ENCODE measurements at places on chromosomes 3 and 15.

- DNase-seq, result peak; percentile 66
Observed at GRCh38 chr3:196537319-196537984, 22.3 kb upstream of the SMCO1 start.

DNA sequence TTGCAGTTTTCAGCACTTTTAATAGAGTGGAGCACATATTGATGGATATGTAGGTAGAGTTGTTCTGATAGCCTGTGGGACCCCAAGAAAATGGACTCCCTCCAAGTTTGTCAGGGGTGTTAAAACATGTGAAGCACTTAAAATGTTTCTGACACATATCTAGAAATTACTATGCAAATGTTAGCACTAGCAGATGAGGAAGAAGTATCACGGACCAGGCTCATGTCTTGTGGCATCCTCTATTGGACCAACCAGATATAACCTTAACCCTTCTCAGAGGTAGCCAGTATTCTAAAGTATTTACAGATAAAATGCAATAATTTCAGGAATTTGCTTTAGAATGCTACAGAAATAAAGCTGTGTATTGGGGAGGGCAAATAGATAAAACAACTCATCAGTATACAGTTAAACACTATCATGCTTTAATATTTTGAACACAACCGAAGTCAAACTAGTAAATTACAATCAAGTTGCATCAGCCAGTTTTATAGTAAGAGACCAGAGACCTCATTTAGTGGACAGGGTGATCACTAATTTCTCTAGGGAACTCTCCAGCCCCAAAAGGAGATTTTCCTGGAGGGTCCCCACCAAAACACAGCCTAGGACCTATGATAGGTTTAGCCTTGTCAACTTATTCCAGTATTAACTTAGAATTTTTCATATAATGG lies 57.2 kb upstream of the FBN1 start:
- DNase-seq, result no peak

DNA sequence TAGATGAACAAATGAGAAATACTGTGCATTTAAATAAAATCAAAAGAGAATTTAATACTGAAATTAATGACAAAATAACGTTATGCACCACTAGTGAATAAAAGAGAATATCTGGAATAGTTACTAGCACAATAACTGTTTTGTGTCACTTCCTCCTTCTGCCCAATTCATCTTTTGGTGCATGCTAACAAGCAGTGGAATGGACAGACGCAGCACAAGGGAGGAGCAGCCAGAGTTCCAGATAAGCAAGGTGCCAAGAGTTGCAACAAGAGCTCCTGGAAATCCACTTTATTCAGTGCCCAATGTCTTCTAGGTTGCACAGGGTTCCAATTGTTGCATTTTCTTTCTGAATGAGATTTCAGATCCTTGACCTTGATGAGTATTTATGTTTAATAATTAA lies 66.5 kb upstream of the PLXND1 start:
- DNase-seq, result no peak

DNA sequence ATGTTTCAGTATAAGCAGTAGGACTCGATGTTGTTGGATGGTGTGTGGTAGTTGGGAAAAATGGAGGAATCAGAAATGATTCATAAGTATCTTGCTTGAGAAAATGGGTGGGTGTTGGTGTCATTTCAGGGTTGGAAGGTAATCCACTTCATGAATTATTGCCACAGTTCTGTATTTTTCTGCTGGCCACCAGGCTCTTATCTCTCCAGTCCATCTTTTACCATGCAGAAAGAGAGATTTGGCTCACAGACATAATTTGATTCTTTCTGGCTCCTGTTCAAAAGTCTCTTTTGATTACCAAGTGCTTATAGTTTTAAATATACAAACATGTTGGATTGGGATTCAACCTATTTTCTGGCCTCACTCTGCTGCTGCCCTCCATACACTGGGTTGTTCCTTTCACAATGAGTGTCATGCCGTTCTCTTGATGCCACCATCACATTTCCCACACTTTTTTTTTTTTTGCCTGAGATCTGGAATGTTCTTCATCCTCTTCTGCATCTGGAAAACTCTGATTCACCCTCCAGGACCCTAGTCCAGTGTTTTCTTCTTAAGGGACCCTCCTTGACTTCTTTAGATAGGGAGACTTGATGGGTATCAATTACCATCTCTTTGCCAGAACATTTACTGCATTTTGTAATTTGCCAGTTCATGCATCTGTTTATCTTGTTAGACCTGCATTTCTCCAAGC lies 69.4 kb upstream of the GAP43 start:
- DNase-seq, result no peak

DNA sequence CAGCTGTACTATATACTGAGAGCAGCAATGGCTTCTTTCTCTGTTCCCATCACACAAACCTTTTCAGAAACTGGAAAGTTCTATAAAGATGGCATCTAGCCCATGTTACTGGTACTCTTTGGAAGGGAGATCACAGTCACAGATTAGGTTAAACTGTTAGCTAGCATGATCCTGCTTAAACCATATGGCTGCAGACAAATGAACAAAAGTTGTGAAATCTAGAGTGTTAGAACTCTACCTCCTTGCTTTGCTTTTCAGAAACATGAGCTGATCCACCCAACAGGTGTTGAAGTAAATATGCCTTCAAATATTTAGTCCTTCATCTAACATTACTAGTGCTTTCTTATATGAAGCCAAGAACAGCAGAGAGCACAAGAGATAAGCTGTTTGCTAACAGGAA lies 102.6 kb downstream of the SNRK start:
- no peak for DNase-seq

DNA sequence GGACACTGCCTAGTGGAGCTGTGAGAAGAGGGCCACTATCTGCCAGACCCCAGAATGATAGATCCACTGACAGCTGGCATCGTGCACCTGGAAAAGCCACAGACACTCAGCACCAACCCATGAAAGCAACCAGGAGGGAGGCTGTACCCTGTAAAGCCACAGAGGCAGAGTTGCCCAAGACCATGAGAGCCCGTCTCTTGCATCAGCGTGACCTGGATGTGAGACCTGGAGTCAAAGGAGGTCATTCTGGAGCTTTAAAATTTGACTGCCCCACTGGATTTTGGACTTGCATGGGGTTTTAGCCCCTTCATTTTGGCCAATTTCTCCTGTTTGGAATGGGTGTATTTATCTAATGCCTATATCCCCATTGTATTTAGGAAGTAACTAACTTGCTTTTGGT lies 83.5 kb upstream of the P3H2 start:
- no peak for DNase-seq

DNA sequence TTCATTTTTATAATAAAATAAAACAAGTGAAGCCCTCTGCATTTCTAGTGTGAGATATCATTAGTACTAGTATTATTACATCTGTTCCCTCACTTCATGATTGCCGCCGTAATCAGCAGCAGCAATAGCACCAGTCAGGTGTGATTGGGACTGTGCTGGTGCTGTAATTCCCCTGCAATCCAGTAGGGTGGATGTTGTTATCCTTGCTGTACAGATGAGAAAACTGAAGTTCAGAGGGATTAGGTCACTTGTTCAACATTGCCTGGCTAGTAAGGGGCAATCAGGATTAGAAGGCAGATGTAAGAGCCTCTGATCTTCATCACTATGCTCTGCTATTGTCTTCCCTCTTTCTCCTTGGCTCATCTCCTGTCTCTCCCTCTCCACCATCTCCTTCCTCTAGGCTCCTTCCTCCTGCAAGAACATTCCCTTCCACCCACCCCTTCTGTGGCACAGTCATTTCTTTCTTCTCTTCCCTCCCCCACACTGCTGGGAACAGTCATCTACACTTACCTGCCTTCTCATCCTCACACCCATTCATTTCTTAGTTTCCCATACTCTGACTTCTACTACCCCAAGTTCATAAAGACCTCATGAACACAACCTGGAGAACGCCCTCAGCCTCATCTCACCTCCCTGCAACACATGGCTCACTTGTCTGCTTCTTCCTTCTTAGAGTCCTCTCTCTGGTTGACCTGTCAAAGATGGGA lies 29.7 kb downstream of the CRYGS start:
- DNase-seq, result peak; percentile 29

- DNase-seq, result no peak
Observed at GRCh38 chr3:131453533-131453932, 49.2 kb downstream of the MRPL3 start.

DNA sequence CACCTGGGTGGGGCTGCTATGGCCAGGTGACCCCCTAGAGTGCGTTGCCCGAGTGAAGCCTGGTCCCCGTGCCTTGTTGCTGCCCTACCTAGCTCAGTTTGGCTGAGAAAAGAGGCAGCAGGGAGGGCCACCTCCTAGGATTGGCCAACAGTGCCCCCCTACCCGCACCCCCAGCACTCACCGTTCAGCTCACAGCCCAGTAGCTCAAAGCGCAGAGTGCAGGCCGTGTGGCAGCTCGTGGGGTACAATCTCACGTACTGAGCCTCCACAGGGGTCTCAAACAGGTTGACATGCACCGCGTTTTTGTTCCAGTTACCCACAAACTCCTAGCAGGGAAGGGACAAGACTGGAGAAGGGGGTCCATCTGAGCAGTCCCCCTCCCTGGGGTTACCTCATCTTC lies 7.6 kb downstream of the MFGE8 start:
- no peak for DNase-seq

- peak; percentile 78 for DNase-seq
Observed at GRCh38 chr3:53045518-53046170, at the start of gene SFMBT1. Gene SFMBT1 (minus strand): TSS chr3:53046073. CDS start chr3:52969128, 76,945 bp downstream.
